ENCODE measurements at places on chromosomes 1 and 21. TPM values are rescaled to one million over a fixed set of nuclear protein-coding genes. Genes with fewer than 3 reads are reported as not detected.
A peak's percentile ranks its signal among the peaks of the same experiment; 100 is the strongest.

The STUM gene
- 0.45 TPM for polyA plus RNA-seq

The CELA2B gene
- polyA plus RNA-seq, result not detected

The PIK3R3 gene
- 20.1 TPM for polyA plus RNA-seq

The PPFIA4 gene
- polyA plus RNA-seq, result 0.30 TPM

The SMAP2 gene
- polyA plus RNA-seq, result 24.5 TPM

The FMO1 gene
- polyA plus RNA-seq, result 0.48 TPM

- no peak overlapping the region for H3K27ac ChIP-seq
- H3K36me3 ChIP-seq, result peaks cover 13% of the 10 kb centered on the region
- no peak for DNase-seq
- H3K27me3 ChIP-seq, result no peaks in the 10 kb centered on the region
Measured at GRCh38 chr21:17607684-17608083, 5.0 kb downstream of the BTG3 start.

DNA sequence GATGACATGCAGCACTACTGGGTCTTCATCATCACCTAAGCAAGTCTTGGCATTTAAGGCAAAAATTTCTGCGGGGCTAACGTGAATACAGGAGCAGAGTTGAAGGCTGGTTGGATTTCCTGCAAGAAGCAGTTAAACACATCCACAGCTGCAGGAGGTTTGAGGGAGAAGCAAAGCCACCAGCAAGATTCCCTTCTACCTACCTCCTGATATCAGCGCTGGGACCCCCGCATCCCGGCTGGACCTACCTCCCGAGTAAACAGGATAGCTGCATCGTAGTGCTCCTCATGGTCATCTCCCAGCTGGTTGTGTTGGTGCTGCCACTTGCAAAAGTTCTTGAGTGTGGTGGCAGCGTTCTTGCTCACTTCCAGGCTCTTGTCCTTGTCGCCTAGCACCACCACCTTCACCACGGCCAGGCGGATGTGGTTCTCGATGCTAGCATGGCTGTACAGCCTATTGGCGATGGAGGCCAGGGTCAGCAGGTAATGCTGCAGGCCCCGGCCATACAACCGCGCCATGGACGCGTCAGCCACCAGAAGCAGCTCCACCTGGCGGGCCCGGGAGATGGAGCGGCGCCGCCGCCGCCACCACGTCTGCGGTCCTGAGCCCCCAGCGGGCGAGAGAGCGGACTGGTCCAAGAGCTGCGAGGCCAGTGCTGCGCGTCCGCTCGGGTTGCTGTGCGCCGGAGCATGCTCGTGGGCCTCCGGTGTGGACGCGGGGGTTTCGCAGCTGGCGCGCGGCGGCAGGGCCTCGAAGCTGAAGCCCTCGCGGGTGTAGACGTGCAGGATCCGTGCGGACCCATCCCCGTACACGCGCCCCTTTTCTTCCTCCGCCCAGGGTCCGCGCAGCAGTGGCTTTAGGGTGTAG lies 1.6 kb downstream of the ADAMTS5 start:
- H3K4me3 ChIP-seq, result no peak overlapping the region
- peak; percentile 56 for DNase-seq
- H3K27me3 ChIP-seq, result peaks cover 13% of the 10 kb centered on the region
- H3K36me3 ChIP-seq, result no peaks in the 10 kb centered on the region
- H3K4me1 ChIP-seq, result peaks cover 5% of the 10 kb centered on the region

- H3K4me3 ChIP-seq, result no peak overlapping the region
- H3K27me3 ChIP-seq, result no peaks in the 10 kb centered on the region
- no peak overlapping the region for H3K27ac ChIP-seq
- no peak for DNase-seq
- H3K4me1 ChIP-seq, result no peaks in the 10 kb centered on the region
- H3K36me3 ChIP-seq, result no peaks in the 10 kb centered on the region
Measured at GRCh38 chr1:53391982-53392381, 64.1 kb upstream of the LRP8 start.

GRCh38 chr1:114334297-114334696 lies 176.7 kb downstream of the TRIM33 start:
- no peaks in the 10 kb centered on the region for H3K36me3 ChIP-seq
- H3K27me3 ChIP-seq, result no peaks in the 10 kb centered on the region
- H3K4me3 ChIP-seq, result no peak overlapping the region
- peaks cover 16% of the 10 kb centered on the region for H3K4me1 ChIP-seq

- no peaks in the 10 kb centered on the region for H3K27me3 ChIP-seq
- peak overlapping the region; percentile 46 for H3K27ac ChIP-seq
- DNase-seq, result no peak
- no peaks in the 10 kb centered on the region for H3K36me3 ChIP-seq
- H3K4me3 ChIP-seq, result no peak overlapping the region
Measured at GRCh38 chr1:59733443-59734141, 81.2 kb upstream of the HOOK1 start.

DNA sequence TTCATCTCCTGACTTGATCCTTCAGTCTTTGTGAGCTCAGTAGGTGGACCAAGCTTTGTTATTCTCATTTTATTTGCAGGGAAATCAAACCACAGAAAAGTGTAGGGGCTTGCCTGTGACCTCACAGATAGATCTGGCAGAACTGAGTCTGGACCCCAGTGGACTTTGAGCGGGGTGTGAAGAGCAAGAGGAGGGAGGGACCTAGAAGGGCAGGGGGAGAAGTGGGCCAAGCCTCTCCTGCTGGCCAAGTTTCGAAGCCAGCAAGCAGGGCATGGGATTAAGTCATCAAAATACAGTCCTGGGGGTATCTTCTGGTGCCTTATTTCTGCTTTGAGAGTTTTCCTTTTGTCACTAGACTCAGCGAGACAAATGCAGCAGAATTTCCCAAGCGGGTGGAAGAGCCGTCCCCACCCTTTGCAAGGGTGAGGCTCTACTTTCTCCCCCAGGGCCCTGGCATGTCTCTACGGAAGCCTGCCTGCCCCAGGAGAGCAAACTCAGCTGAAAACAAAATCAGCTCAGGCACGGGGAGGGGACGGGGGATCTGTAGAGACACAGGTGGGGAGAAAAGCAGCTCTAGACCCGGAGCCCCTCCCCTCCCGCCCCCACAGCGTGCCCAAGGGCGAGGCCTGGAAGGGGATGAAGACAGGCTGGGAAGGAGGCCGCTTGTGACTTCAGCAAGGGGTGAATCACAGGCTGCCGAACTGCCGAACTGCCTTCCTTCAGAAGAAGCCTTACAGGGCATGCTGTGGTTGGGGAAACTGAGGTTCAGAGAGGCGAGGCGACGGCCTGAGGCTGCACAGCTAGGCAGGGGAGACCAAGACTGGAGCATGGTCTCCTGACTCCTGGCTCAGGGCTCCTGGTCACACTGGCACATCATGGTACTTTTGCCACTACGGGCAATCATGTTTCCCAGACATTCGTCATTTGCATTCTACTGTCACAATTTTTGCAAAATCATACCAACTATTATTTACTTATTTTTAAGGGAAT lies 19.2 kb downstream of the PKP1 start:
- H3K4me3 ChIP-seq, result no peak overlapping the region
- H3K36me3 ChIP-seq, result no peaks in the 10 kb centered on the region
- no peaks in the 10 kb centered on the region for H3K27me3 ChIP-seq
- peaks cover 13% of the 10 kb centered on the region for H3K4me1 ChIP-seq
- DNase-seq, result no peak

GRCh38 chr21:45438391-45439145 lies 33.6 kb downstream of the COL18A1 start:
- no peaks in the 10 kb centered on the region for H3K36me3 ChIP-seq
- no peak overlapping the region for H3K4me3 ChIP-seq
- no peak for DNase-seq
- no peaks in the 10 kb centered on the region for H3K27me3 ChIP-seq

DNA sequence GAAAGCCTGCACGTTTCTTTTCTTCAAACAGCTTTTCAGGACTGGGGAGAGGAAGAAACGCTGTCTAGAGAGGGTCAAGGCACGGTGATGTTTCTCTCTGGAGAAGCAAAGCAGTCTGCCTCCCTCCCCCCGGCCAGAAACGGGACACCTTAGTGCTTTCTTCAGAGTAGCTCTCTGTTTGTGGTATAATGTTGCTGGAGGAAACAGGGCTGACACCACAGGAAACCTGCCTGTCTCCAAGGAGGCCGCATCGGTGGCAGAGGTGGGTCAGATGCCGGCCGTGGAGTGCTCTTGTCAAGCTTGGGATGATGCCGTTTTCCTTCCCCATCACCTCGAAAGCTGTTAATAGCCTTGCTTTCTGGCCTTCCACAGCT lies 139.4 kb downstream of the DHRS3 start:
- no peaks in the 10 kb centered on the region for H3K36me3 ChIP-seq
- no peak overlapping the region for H3K4me3 ChIP-seq
- peaks cover 80% of the 10 kb centered on the region for H3K4me1 ChIP-seq
- H3K27ac ChIP-seq, result peak overlapping the region; percentile 75
- no peak for DNase-seq
- H3K27me3 ChIP-seq, result no peaks in the 10 kb centered on the region

GRCh38 chr1:111818546-111818945 lies 62.8 kb downstream of the DDX20 start:
- H3K4me1 ChIP-seq, result no peaks in the 10 kb centered on the region
- H3K27me3 ChIP-seq, result no peaks in the 10 kb centered on the region
- H3K4me3 ChIP-seq, result no peak overlapping the region

DNA sequence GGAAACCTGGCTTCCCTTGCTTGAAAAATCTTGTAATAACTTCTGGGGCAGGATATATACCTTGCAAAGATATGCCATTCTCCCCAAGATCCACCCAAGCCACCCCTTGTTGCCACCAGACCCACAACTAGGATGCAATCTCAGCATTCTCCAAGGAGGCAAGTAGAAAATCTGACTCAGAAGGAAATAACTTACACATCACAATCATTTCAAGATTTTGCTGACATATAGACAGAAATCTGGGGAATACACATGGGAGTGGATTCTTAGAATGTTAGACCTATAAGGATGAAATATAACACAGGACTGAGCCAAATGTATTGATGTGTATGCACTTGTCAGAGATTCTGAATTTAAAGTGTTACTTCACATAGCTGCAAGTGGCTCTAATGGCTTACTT lies 14.8 kb upstream of the ZDHHC18 start:
- no peak overlapping the region for H3K4me3 ChIP-seq
- H3K27me3 ChIP-seq, result no peaks in the 10 kb centered on the region
- no peak overlapping the region for H3K27ac ChIP-seq
- no peaks in the 10 kb centered on the region for H3K4me1 ChIP-seq
- DNase-seq, result no peak

GRCh38 chr1:212188599-212189351 lies 96.4 kb upstream of the PPP2R5A start:
- H3K27ac ChIP-seq, result no peak overlapping the region
- H3K36me3 ChIP-seq, result no peaks in the 10 kb centered on the region
- no peaks in the 10 kb centered on the region for H3K27me3 ChIP-seq
- DNase-seq, result no peak

GRCh38 chr1:53277326-53277725 lies 39.0 kb upstream of the MAGOH start:
- H3K4me1 ChIP-seq, result no peaks in the 10 kb centered on the region
- H3K27ac ChIP-seq, result no peak overlapping the region
- no peaks in the 10 kb centered on the region for H3K27me3 ChIP-seq
- H3K4me3 ChIP-seq, result no peak overlapping the region
- DNase-seq, result no peak

- H3K27ac ChIP-seq, result peak overlapping the region; percentile 92
- H3K4me3 ChIP-seq, result peak overlapping the region; percentile 91
- peaks cover 8% of the 10 kb centered on the region for H3K4me1 ChIP-seq
- no peaks in the 10 kb centered on the region for H3K36me3 ChIP-seq
- H3K27me3 ChIP-seq, result no peaks in the 10 kb centered on the region
Measured at GRCh38 chr1:167720965-167721616, 691 bp upstream of the MPZL1 start.

DNA sequence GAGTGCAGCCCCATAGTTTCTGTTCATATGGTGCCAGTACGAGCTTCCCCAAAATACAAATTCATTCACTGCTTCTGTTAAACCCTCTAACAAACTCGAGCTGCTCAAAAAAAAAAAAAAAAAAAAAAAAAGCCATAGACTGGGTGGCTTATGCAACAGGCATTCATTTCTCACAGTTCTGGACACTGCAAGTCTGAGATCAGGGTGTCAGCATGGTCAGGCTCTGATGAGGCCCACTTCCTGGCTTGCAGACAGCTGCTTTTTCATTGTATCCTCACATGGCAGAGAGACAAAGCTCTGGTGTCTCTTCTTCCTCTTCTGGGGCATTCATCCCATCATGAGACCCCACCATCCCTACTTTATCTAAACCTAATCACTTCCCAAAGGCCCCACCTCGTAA lies 121.6 kb downstream of the PTBP2 start:
- H3K4me3 ChIP-seq, result no peak overlapping the region
- no peaks in the 10 kb centered on the region for H3K36me3 ChIP-seq
- H3K4me1 ChIP-seq, result no peaks in the 10 kb centered on the region

DNA sequence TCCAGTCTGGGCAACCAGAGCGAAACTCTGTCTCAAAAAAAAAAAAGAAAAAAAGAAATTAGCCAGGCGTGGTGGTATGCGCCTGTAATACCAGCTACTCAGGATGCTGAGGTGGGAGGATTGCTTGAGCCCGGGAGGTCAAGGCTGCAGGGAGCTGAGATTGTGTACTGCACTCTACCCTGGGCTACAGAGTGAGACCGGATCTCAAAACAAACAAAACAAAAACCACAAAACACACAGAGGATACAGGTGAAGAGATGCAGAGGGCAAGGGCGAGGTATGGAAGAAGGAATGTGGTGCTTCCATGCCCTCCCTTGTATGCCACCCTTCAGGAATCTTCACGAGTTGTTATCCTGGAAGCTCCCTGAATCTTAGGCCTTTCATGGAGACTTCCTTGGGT lies 68.5 kb downstream of the NDUFS5 start:
- no peaks in the 10 kb centered on the region for H3K27me3 ChIP-seq
- no peak for DNase-seq
- no peaks in the 10 kb centered on the region for H3K36me3 ChIP-seq

DNA sequence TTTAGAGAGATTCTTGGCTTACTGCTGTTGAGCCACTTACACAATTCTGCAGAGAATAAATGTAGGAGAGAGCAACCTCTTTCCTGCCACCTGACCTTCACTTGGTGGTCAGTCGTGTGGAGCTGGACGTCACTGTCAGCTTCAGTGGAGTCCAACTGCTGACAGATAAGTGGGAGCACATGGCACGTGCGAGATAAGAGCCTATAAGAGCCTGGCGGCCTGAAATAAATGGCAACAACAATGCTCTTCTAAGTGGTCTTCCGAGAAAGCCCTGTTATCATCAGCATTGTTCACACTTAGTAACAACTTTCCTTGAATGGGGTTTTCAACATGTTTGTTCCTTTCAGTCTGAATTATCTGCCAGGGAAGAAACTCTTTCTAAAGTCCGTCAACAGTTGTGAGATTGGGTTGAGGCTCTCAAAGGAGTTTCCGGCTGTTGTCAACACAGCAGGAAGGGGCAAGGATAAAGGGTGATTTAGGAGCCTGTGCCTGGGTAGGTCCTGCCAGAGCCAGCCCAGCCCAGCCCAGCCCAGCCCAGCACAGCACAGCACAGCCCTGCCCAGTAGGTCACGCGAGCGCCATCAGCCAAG lies 57.2 kb upstream of the RUNX1 start:
- H3K36me3 ChIP-seq, result no peaks in the 10 kb centered on the region
- H3K4me1 ChIP-seq, result no peaks in the 10 kb centered on the region
- DNase-seq, result no peak
- no peak overlapping the region for H3K27ac ChIP-seq

- no peaks in the 10 kb centered on the region for H3K36me3 ChIP-seq
- no peaks in the 10 kb centered on the region for H3K27me3 ChIP-seq
- DNase-seq, result no peak
- no peaks in the 10 kb centered on the region for H3K4me1 ChIP-seq
- H3K4me3 ChIP-seq, result no peak overlapping the region
Measured at GRCh38 chr1:4121293-4121684, 221.2 kb upstream of the C1orf174 start.
